ENCODE measurements at places on chromosomes 4 and X.

- no peak for DNase-seq
Measured at GRCh38 chr4:13778367-13778766, 150.8 kb upstream of the BOD1L1 start.

- DNase-seq, result no peak
Measured at GRCh38 chrX:276581-277201, 4.5 kb upstream of the PLCXD1 start.

DNA sequence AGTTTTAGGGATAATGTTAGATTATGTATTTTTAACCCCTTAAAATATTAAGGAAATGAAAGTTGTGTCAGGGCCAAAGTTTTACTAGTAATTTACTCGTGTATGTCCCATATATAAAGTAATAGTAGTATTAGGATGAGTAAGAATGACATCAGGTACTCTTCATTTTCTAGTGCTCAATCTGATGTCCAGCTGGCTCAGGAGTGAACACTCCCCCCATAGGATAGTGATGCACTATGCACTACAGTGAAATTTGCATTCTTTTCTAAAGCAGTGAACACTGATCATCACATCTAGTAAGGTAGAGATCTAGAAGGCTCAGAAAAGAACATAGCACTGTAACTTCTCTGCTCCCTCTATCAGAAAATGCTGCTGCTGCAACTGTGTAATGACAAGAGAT, 409.7 kb downstream of the GLUD2 start:
- no peak for DNase-seq

- no peak for DNase-seq
Measured at GRCh38 chr4:76212851-76213414, 691 bp downstream of the SCARB2 start.

DNA sequence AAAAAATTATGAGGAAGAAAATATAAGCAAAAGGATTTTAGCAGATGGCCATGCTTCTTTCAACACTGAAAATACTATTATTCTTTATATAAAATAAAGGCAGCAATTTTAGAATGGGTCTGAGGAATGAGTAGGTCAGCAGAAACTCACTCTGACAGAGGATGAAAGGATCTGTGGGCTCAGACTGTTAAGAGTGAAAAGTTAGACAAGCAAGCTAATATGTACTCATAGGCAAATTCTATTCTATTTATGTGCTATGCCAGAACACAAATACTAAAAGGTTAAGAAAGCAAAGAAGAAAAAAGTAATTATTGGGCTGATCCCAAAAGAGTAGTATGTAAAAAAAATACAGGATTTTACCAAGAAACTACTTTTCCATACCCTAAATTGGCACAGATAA, 13.9 kb downstream of the LCORL start:
- DNase-seq, result no peak
